Mesothelial cell of epicardium (in vitro differentiated cells): ENCODE measurements at places on chromosomes 7 and 10.
A peak's percentile ranks its signal among the peaks of the same experiment; 100 is the strongest.

DNA sequence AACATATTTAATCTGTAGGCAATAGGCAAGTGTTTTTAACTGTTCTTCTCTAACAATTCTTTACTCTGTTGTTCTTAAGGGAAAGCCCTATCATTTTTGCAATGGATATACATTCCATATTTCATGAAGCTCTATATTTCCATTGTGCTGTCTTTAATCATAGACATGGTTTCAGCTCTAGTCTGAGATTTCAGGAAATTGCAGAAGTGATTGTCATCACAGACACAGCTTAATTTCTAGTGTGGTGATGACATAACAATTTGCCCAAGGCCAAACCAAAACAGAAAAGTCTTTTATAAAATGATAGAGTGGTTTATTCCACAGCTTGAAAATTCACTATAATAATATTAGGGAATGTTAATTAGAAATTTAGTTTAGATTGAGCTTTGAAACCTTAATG, 494.1 kb upstream of the SEMA3A start:
- no peaks in the 10 kb centered on the region for H3K27me3 ChIP-seq
- peaks cover 9% of the 10 kb centered on the region for H3K4me1 ChIP-seq
- no peak overlapping the region for H3K4me3 ChIP-seq
- H3K27ac ChIP-seq = no peak overlapping the region
- no peak for DNase-seq
- H3K36me3 ChIP-seq = peaks cover 2% of the 10 kb centered on the region

GRCh38 chr10:130425169-130425568, 289.0 kb downstream of the GLRX3 start:
- no peak overlapping the region for H3K4me3 ChIP-seq
- H3K36me3 ChIP-seq = no peaks in the 10 kb centered on the region
- H3K27ac ChIP-seq = no peak overlapping the region
- no peaks in the 10 kb centered on the region for H3K4me1 ChIP-seq
- no peak for DNase-seq

GRCh38 chr10:132351611-132352010, 19.6 kb downstream of the LRRC27 start:
- no peaks in the 10 kb centered on the region for H3K27me3 ChIP-seq
- peaks cover under 1% of the 10 kb centered on the region for H3K36me3 ChIP-seq
- DNase-seq = no peak
- H3K27ac ChIP-seq = no peak overlapping the region
- no peaks in the 10 kb centered on the region for H3K4me1 ChIP-seq
- H3K4me3 ChIP-seq = no peak overlapping the region

- H3K27me3 ChIP-seq = no peaks in the 10 kb centered on the region
- H3K4me3 ChIP-seq = no peak overlapping the region
- peaks cover 46% of the 10 kb centered on the region for H3K36me3 ChIP-seq
Measured at GRCh38 chr10:11921800-11922392, 98.7 kb downstream of the PROSER2 start.

DNA sequence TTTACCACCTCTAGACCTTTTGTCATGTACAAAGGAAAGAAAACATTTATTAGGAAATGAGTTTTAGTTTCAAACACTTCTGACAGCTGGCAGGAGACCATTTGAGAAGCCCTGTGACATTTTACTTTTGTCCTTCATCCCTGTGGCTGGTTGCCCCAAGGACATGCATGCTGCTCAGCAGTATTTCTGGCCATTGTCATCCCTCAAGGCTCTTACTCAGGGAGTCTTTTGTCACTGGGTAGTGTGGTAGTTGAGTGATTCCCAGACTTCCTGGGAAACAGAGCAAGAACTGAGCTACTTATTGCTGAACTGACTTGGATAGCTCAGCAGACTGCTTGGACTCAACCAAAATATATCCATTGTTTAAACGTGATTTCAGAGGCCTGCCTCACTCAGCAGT, 142.8 kb downstream of the LRRC4 start:
- no peak for DNase-seq
- H3K27ac ChIP-seq = no peak overlapping the region
- H3K4me3 ChIP-seq = no peak overlapping the region
- peaks cover 21% of the 10 kb centered on the region for H3K36me3 ChIP-seq
- H3K4me1 ChIP-seq = peaks cover 34% of the 10 kb centered on the region

DNA sequence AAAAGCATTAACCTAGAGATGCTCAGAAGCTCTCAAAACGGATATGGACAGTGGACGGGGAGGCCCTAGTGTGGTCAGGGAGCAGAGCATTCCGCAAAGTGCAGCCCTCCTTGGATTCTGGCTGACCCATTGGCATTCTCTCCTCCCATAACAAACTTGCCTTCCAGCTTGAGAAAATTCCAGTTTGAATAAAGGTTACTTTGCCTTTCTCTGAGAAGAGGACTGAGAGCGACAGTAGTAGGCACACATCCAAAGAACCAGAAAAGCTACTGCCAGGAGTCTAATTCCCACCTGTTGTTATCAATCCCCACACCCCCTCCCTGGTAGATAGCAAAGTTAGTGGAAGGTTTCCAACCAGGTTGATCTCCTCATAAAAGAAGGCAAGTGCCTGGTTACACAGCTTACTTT, 84.7 kb upstream of the TRIL start:
- H3K4me3 ChIP-seq = no peak overlapping the region
- DNase-seq = no peak
- H3K27ac ChIP-seq = peak overlapping the region; percentile 39
- peaks cover 63% of the 10 kb centered on the region for H3K4me1 ChIP-seq

DNA sequence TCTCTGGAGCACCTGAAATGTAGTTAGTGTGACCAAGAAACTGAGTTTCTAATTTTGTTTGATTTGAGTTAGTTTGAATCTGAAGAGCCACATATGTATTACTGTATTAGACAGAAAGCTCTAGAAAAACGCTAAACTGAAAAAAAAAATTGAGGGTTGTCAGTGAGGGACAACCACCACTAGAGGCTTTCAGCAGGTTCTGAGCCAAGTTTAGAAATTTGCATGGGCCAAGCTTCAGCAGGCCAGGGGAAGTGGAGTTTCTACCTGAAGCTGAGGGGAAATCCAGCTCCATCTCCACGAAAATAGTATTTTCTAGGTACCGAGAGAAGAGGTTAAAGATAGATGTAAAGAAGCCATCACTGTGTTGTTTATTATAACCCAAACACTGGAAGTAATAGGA, 77.9 kb upstream of the PLXNA4 start:
- no peak overlapping the region for H3K27ac ChIP-seq
- no peaks in the 10 kb centered on the region for H3K36me3 ChIP-seq

DNA sequence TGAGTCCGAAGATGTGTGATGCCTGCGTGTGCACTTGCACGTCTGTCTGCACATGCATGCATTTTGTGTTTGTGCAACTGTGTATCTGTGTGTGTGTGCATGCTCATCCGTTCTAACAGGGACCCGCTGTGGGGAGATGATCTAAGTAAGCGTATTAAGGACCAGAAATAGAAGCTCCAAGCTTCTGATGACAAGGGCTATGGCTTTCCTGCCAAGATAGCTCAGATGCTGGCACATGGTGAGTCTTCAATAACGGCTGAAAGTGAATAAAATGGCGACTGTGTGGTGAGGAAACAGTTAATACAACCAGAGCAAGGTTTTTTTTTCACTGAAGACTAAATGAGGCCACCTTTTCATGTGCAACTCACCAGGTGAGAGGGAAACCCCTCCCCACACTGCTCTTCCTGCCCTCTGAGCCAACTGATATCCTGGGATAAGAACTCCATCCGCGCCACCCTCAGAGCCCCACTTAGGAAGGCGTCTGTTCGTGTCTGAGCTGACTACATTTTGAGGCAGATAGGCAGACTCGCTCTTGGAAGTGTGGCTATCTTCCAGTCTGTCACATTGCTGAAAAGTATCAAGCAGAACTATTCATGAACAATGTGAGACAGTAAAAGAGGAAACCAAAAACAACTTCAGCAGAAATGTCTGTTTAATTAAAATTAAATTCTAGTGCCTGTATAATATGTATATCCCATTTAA, 47.4 kb upstream of the TCERG1L start:
- H3K4me1 ChIP-seq = no peaks in the 10 kb centered on the region
- no peak overlapping the region for H3K4me3 ChIP-seq
- no peak for DNase-seq
- H3K36me3 ChIP-seq = no peaks in the 10 kb centered on the region

GRCh38 chr7:135271255-135271615, 37.6 kb downstream of the STRA8 start:
- peaks cover 22% of the 10 kb centered on the region for H3K27me3 ChIP-seq
- no peak overlapping the region for H3K4me3 ChIP-seq
- H3K36me3 ChIP-seq = no peaks in the 10 kb centered on the region
- no peak overlapping the region for H3K27ac ChIP-seq
- no peak for DNase-seq

- no peak for DNase-seq
- H3K27me3 ChIP-seq = no peaks in the 10 kb centered on the region
Measured at GRCh38 chr10:58775960-58776567, 263.4 kb downstream of the BICC1 start.

DNA sequence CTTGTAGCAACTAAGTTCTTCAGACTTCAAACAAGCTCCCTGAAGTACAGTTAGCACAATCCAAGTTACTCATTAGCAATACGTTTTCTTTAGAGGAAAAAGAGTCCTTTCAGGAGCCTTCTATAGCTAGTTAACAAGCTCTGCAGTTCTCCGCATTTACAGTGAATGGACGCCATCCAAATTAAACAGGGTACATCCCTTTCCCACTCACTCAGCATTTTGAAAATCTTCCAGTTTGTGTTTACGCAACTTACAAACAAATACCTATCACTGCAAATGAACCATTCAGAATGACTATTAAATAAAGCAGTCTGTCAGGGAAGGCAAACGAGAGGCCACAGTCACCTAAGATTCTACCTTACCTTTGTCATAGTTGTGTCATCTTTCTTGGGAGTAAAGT, 84.5 kb downstream of the RNF32 start:
- H3K27ac ChIP-seq = no peak overlapping the region
- no peaks in the 10 kb centered on the region for H3K4me1 ChIP-seq
- no peak for DNase-seq
- no peaks in the 10 kb centered on the region for H3K27me3 ChIP-seq

DNA sequence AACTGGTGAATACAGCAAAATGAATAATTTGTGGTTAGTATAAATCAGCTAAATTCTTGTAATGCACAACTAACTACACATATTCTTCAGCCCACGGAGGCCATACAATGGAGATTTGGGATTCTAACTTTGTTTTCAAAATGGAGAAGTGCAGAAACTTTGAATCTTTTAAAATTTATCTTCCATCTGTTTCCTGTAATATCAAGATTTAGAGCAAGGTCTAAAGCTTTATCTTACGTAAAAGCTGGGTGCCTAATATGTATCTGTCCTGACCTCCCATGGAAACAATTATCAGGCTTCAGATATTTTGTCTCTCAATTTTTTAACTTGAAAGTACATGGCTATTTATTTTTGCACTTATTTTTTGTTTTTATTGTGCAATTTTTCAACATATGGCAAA, 5.0 kb upstream of the AHR start:
- no peaks in the 10 kb centered on the region for H3K36me3 ChIP-seq
- H3K27ac ChIP-seq = no peak overlapping the region
- DNase-seq = no peak
- H3K4me3 ChIP-seq = no peak overlapping the region

DNA sequence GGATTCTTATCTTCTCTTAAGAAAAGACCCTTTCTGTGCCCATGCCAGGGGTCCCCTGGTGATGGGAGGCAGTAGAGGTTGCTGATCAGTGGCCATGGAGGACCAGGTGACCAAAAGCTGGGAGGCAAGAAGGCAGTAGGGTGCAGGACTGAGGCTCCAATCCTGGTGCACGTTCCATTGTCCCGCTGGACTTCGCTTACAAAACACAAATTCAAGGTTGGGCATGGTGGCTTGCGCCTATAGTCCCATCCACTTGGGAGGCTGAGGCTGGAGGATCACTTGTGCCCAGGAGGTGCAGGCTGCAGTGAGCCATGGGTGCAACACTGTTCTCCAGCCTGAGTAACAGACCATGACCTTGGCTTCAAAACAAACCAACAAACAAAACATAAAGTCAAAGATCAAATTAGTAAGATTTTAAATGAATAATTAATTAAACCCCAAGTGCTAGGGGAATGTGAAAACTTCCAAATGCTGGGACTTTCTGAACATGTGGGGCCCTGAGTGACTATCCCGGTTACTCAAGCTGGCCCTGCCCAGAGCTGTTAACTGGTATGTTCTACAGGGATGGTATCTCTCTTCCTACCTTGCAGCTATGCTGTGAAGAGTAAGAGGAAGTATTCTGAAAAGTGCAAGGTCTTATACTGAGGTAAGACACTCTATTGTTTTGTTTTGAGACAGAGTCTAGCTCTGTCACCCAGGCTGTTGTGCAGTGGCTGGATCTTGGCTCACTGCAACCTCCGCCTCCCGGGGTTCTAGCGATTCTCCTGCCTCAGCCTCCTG, 97.6 kb downstream of the LYZL2 start:
- DNase-seq = no peak
- H3K36me3 ChIP-seq = no peaks in the 10 kb centered on the region
- H3K27ac ChIP-seq = no peak overlapping the region
- no peak overlapping the region for H3K4me3 ChIP-seq
- no peaks in the 10 kb centered on the region for H3K27me3 ChIP-seq
- peaks cover 17% of the 10 kb centered on the region for H3K4me1 ChIP-seq

GRCh38 chr7:132451161-132451560, 125.1 kb downstream of the PLXNA4 start:
- DNase-seq = no peak
- peaks cover 58% of the 10 kb centered on the region for H3K27me3 ChIP-seq
- no peak overlapping the region for H3K27ac ChIP-seq
- H3K36me3 ChIP-seq = no peaks in the 10 kb centered on the region

DNA sequence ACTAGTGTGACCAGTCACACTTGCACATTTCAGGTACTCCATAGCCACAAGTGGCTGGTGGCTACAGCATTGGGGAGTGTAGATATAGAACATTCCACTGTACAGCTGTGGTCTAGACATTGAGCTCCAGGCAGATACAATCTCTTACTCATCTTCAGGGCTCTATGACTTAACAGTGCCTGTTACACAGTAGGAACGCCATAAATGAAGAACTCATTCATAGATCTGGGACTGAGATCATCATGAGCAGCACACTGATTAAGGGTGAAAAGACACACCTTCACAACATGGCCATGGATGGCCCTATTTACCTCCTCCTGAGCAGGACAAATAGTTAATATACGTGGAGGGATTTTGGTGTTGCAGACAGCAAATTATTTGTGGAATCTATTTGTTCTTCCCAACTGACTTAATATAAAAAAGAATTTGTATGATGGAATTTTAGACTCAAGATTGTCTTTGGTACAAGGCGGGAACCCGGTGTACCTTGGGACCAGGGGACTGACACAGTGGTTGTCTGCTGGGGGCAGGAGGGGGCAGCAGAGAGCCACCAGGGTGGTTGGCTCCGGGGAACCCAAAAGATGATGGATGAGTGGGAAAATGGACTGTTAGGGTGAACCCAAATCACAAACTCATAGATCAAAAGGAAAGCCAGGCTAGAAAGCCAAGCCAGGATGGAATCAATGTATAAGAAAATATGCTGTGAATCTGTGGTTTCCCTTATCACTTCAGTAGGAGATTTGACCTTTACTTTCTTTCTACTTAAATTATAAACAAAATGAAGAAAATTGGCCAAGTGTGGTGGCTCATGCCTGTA, 24.3 kb upstream of the CPA2 start:
- H3K4me3 ChIP-seq = no peak overlapping the region
- H3K4me1 ChIP-seq = peaks cover 26% of the 10 kb centered on the region
- H3K27ac ChIP-seq = peak overlapping the region; percentile 55
- no peak for DNase-seq
- H3K27me3 ChIP-seq = no peaks in the 10 kb centered on the region
- peaks cover 9% of the 10 kb centered on the region for H3K36me3 ChIP-seq
